Stimulated activated CD4-positive, alpha-beta T cell treated with anti-CD3 and anti-CD28 coated beads, TNF-alpha, amount 100 ng/mL, for 4 hours (primary cell): ENCODE measurements at places on chromosomes 6 and 20.

GRCh38 chr6:53044071-53044470 is 21.1 kb upstream of the FBXO9 start:
- no peak for DNase-seq

DNA sequence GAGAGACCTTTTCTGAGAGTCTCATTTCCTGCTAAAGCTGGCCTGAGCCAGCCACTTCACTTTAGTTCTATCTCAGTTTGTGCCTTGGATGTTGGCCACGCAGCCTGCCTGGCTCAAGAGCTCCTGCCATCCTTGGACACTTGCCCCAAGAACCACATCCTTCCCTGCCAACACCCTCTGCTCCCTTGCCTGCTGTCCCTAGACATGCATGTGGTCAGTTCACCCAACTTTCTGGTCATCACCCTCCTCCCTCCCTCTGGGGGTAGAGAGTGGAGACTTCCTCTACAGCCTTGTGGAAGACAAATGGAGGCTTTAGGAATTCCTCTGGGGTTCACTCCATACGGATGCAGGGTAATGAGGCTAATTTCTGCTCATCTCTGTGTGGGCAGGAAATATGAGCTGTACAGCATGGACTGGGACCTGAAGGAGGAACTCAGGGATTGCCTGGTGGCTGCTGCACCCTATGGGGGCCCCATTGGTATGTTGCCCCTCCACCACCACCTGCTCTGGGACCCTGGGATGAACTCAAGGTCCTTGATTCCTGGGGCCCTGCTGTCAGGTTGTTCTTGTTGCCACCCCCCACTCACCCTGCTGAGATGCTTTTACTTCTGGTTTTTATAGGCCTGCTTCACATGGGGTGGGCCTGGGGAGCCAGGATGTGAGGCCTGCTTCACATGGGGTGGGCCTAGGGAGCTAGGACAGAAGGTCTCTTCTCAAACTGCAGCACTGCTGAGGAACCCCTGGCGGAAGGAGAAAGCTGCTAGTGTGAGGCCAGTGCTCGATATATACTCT is 13.8 kb upstream of the PTPRA start:
- no peak for DNase-seq

- no peak for DNase-seq
These were observed 74.5 kb downstream of the DCDC2 start for GRCh38 chr6:24283043-24283985.

DNA sequence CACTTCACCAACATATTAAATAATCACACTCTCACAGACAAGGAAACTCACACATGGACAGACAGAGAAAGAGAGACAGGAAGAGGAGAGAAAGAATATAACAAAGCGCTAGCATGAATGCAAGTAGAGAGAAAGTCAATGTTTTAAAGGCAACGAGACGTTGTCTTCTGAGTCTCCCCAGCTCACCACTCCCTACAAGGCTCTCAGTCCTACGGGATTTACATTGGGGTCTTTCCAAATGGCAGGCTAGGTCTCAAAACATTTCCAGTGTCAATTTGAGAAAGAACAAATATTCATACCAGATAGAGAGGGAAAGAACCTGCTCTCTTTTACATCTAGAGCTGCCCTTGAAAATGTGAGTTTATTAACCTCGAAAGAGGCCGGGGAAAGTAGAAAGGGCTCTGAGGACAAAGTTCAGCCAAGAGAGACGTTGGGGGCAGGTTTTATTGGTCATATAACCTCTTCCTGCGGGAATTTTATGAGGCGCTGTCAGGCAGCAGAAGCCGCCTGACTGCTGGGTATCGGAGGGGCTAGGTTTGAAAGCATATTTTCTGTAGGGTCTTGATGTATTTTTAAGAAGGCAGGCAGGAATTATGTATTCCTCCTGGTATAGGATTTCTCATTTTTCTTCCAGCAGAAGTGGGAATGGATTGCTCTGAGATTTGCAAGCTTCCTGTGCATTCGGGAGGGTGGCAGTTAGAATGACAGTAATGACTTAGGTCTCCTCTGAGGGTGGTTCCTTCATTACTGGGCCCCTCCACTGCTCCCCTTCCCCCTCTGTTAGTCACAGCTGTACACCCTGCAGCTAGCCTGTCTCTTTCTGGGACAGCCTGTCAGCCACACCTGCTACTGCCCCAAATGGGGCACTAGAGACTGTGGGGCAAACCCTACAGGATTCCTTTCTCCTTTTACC is 34.4 kb upstream of the KIF16B start:
- no peak for DNase-seq
